CD8-positive, alpha-beta memory T cell (primary cell): ENCODE measurements at places on chromosomes 6 and 20.

GRCh38 chr20:49866051-49866450 lies 49.3 kb downstream of the SPATA2 start:
- no peak for DNase-seq

DNA sequence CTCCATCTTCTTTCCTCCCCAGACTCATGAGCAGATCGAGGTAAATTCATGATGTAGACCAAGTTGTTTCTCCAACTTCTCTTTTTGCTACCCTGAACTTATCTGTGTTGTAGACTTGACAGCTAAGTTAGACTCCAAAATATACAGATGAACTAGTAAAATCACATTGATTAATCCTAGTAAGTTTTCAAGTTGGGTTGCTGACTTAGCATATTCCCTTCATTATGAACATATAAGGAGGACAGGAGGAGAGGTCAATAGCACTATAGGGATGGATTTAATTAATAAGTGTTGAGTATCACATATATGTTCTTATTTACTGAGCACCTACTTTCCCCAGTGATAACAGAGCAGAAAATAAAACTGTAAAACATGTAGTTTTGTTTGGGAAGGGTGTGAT lies 227.3 kb downstream of the TINAG start:
- DNase-seq, result no peak

DNA sequence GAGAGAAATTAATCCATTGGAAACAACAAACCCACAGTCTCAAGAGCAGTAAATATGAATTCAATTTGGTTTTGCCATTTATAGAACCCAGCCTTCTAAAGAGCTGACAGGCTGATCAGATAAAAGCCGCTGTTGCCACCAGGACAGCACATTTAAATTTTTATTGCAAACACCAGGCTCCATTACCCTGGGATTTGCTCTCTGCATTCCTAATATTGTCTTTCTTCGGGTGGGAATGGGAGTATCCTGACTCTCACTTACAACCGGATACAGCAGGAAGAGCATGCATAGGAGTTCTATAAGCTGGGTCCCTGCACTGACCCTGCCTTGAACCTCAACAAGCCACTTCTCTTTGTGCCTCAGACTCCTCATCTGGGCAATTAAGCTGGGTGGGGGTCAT lies 142.9 kb downstream of the LRFN2 start:
- DNase-seq, result no peak

DNA sequence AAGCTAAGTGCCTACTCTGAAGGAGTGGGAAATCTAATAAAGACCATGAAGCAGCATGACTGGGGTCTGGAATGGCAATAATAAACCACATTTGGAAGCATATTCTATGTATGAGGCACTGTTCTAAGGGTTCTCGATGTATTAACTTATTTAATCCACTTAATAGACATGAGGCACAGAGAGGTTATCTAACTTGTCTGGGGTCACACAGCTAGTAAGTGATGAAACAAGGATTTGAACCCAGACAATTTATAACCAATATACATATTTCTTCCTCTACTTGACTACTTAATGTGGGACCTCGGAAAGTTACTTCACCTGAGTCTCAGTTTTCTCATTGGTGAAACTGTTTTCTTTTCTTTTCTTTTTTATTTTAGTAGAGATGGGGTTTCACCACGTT lies 131.3 kb downstream of the PDSS2 start:
- no peak for DNase-seq

GRCh38 chr6:54598787-54599313 lies 247.7 kb upstream of the FAM83B start:
- DNase-seq, result no peak
